Right lung (tissue), 10 donors: ENCODE measurements at places on chromosomes 4 and X. TPM values are rescaled to one million over a fixed set of nuclear protein-coding genes. Genes with fewer than 3 reads are reported as not detected.

Gene NAAA
- polyA plus RNA-seq: 7.4 TPM

Gene BRCC3
- polyA plus RNA-seq: 25.1 TPM

Gene TFDP3
- not detected for polyA plus RNA-seq

DNA sequence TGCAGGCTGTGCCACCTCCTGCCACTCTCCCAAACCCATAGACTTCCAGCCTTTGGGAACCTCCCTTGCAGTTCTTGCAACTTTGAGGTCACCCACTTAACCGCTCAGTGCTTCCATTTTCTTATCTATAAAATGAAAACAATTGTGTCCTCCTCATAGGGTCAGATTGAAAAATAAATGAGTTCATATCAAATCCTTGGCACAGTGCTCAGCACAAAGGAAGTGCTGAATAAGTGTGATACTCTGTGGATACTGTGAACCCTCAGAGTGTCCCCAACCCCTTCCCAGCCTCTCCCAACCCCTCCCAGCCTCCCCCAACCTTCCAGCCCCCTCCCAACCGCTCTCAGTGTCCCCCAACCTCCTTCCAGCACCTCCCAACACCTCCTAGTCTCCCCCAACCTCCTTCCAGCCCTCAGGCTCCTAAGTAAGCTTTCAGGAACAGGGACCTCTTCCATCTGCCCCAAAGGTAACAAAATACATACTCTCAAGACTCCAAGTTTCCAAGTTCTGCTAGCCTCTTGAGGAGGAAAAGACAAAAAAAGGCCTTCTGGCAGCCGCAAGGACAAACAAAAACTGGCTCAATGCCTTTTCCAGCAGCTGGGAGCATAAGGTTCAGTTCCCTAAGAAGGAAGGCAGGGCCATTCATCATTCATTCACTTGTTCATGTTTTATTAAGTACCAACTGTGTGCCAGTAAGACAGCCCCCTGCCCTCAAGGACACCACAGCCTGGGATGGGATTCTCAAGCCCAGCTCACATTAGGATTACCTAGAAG, 46.1 kb upstream of the LGI2 start:
- DNase-seq: peak; percentile 36

GRCh38 chr4:186545436-186545835, 9.9 kb downstream of the MTNR1A start:
- DNase-seq: no peak

DNA sequence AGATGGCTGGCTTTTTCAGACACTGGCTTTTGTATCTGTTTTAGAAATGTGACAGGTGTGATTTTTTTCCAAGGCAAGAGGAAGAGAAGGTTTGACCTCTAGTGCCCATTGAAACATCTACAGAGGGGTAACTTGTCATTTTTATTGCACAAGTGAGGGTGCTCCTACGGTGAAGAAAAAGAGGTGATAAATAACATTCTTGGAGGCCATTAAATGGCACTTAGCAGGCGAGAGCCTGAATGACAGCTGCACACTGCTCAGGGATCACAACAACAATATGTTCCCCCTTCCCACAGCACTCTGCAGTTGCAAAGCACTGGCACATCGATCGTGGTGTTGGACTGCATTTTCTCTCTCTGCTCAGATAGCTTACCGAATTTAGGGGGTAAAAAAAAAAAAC, 22.9 kb downstream of the FAM184B start:
- DNase-seq: no peak

DNA sequence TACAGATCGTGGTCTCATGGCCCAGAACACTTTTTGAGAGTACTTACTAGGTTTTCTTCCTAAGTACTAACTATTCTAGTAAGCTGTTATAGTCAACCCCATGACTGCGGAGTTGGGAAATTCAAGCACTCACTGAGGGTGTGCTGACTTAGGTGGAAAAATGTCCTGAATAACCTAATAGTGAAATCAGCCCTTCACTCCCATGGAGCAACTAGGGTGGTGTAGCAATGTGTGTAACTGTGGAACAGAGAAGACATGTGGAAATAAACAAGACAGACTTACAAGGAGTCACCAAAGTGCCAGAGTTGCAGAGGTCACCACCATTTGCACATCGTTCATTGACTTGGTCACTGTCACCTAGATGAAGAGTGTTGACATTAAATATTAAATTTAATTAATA, 12.1 kb upstream of the VSIG4 start:
- DNase-seq: no peak
